Mesothelial cell of epicardium (in vitro differentiated cells): ENCODE measurements at places on chromosomes 13 and 19. TPM values are rescaled to one million over a fixed set of nuclear protein-coding genes. Genes with fewer than 3 reads are reported as not detected.

The TMEM59L gene
- 4.9 to 6.4 TPM (median 4.9 TPM) in 3 replicates for total RNA-seq

The CFD gene
- total RNA-seq, result 3.2 to 3.5 TPM (median 3.4 TPM) in 3 replicates

The SH2D3A gene
- 13.3 to 13.9 TPM (median 13.4 TPM) in 3 replicates for total RNA-seq

The PCSK4 gene
- total RNA-seq, result 20.9 to 24.0 TPM (median 22.6 TPM) in 3 replicates

The ATF5 gene
- 21.7 to 22.7 TPM (median 22.1 TPM) in 3 replicates for total RNA-seq

DNA sequence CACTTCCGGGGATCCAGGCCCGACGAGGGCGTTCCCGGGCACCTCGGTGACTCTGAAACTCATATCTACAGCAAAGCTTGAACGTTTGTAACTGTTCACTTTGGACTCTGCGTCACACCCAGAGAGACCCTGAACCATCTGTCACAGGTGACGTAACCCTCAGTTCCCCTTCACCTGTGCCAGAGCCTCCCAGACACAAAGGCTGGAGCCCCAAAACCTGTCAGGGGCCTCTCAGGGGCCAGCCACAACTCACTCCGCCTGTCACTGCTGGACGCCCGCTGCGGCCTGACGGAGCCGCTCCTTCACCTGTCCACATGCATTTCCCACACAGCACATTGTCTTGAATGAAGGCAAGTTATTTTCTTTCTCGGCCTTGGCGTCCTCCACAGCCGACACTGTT lies 8.0 kb downstream of the RASA3 start:
- no peaks in the 10 kb centered on the region for H3K36me3 ChIP-seq
- no peak overlapping the region for H3K4me3 ChIP-seq
- peaks cover 32% of the 10 kb centered on the region for H3K4me1 ChIP-seq
- no peak overlapping the region for H3K27ac ChIP-seq

- no peak overlapping the region for H3K4me3 ChIP-seq
- no peaks in the 10 kb centered on the region for H3K27me3 ChIP-seq
- no peak for DNase-seq
- peaks cover 80% of the 10 kb centered on the region for H3K36me3 ChIP-seq
Observed at GRCh38 chr19:37087110-37087509, 8.9 kb downstream of the ZNF420 start.

DNA sequence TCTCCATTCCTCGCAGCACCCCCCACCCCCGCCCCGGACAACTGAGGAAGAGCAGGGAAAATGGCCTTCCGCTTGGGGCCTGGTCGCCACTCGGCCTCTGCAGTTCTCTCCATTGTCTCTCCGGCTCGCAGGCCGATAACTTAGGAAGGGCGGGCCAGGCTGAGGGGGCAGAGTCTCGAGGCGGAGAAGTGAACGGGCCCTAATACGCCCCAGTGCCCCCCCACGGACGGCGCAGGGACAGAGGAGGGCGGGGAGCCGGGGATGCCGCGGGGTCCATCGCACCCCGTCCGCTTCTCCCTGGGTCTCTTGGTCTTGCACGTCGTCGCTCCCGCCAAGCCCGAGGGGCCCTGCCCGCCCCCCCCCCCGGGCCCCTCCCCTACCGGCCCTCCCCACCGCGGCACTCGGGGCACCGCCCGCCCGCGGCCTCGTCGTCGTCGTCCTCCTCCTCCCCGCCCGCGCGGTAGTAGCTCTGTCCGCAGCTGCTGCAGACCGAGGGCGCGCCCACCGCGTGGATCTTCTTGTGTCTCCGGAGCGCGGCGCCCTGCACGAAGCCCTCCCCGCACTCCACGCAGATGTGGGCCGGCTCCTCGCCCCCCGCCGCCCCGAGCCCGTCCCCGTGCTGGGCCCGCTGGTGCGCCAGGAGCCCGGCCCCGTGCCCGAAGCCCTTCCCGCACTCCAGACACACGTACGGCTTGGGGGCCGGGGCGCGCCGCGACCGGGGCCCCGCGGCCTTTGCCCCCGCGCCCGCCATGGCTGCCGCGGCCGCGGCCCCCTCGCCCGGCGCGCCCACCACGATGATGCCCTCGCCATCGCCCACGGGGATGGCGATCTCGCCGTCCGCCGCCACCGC lies 33.2 kb downstream of the ZNF787 start:
- H3K4me1 ChIP-seq, result peaks cover 16% of the 10 kb centered on the region
- H3K36me3 ChIP-seq, result peaks cover 13% of the 10 kb centered on the region
- H3K27ac ChIP-seq, result no peak overlapping the region
- DNase-seq, result no peak

DNA sequence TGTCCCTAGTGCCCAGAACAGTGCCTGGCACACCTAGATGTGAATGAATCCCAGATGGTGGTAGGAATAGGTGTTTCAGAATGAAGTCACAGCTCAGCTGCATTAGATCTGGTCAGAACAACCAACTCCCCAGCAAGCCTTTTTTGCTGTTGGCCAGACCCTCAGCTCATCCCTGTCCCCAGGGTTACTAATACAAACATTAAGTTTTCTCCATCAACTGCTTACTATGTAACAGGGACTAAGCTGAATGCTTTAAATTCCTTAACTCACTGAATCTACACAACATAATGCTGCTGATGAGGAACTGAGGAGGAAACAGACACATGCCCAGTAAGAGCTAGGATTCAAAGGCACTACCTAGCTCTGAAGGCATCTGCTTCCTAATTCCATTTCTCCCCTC lies 18.8 kb downstream of the SMG9 start:
- H3K4me3 ChIP-seq, result no peak overlapping the region
- no peak overlapping the region for H3K27ac ChIP-seq
- H3K4me1 ChIP-seq, result peaks cover 9% of the 10 kb centered on the region
- peaks cover 51% of the 10 kb centered on the region for H3K36me3 ChIP-seq

DNA sequence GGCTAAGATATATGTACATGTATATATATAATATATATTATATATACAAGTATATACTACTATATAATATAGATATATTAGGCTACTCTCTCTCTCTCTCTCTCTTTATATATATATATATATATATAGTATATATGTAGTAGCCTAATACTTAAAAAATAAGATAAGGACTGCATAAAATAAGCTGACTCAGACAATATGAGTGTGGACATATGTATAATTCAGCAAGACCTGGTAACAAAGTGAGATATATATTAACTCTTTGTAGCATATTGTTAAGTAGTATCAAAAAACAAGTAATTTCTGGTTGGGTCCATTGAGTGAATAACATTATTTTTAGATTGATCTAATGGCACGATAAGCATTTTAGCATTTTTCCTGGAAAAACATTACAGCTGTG lies 509.0 kb downstream of the GPC5 start:
- no peaks in the 10 kb centered on the region for H3K27me3 ChIP-seq
- no peaks in the 10 kb centered on the region for H3K36me3 ChIP-seq
- no peak overlapping the region for H3K4me3 ChIP-seq
- DNase-seq, result no peak

DNA sequence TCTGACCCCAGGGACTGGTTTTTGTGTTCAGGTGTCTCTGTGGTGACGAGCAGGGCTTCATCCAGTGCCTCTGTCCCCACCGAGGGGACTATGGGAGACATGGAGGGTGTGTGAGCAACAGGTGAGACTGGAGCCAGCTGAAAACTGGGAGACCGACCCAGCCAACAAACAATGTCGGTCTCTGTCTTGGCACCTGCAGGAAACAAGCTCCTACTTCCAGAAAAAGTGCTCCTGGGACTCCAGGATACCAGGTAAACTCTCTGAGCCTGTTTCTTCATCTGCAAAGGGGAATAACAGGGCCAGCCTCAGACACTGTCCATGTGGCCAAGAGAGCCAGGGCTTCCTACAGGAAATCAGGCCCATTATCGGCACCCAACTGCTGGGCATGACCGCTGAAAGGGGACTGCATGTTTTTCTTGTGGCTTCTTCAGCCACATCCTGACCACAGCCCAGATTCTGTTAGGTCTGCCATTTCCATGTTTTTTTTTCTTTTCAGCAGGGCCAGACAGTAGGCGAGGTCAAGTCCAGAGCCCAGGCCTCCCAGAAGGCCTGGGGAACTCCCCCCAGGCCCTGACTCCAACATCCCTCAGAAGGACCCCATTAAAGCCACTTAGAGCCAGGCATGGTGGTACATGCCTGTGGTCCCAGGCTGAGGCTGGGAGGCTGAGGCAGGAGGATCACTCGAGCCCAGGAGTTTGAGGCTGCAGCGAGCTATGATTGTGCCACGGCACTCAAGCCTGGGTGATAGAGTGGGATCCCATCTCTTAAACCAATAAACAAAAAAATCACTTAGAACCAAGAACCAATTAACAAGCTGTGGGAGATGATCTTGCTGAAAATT lies 836 bp upstream of the BST2 start:
- H3K27ac ChIP-seq, result peak overlapping the region; percentile 93
- peaks cover 37% of the 10 kb centered on the region for H3K4me1 ChIP-seq
- H3K36me3 ChIP-seq, result peaks cover 3% of the 10 kb centered on the region
- no peaks in the 10 kb centered on the region for H3K27me3 ChIP-seq
- peak overlapping the region; percentile 83 for H3K4me3 ChIP-seq
- no peak for DNase-seq

GRCh38 chr13:23629566-23630272 lies 59.5 kb downstream of the TNFRSF19 start:
- peaks cover 55% of the 10 kb centered on the region for H3K4me1 ChIP-seq
- peaks cover 11% of the 10 kb centered on the region for H3K36me3 ChIP-seq
- H3K27me3 ChIP-seq, result no peaks in the 10 kb centered on the region
- DNase-seq, result no peak

- DNase-seq, result no peak
- peaks cover 15% of the 10 kb centered on the region for H3K4me1 ChIP-seq
- H3K4me3 ChIP-seq, result no peak overlapping the region
- no peak overlapping the region for H3K27ac ChIP-seq
- H3K36me3 ChIP-seq, result no peaks in the 10 kb centered on the region
- peaks cover 5% of the 10 kb centered on the region for H3K27me3 ChIP-seq
Observed at GRCh38 chr13:44362394-44363040, 11.1 kb upstream of the SERP2 start.

DNA sequence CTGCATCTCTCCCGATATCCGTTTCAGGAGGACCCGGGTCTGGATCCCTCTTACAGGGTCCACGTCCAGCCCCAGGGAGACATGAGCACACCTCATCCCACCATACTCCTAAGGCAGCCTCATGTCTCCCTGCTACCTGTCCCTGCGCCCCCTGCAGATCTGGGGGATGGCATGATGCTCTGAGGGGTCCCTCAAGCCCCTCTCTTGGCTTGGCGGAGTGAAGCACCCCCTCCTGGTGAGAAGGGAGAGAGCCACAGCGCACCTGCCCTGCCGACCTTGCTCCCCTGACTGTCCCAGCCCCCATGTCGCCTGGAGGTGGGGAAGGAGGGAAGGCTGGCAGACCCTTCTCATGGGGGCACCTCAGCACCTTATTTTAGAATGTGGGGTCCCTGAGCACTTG lies 21.5 kb upstream of the ARHGEF7 start:
- H3K4me3 ChIP-seq, result no peak overlapping the region
- peaks cover 79% of the 10 kb centered on the region for H3K27me3 ChIP-seq
- no peak overlapping the region for H3K27ac ChIP-seq

DNA sequence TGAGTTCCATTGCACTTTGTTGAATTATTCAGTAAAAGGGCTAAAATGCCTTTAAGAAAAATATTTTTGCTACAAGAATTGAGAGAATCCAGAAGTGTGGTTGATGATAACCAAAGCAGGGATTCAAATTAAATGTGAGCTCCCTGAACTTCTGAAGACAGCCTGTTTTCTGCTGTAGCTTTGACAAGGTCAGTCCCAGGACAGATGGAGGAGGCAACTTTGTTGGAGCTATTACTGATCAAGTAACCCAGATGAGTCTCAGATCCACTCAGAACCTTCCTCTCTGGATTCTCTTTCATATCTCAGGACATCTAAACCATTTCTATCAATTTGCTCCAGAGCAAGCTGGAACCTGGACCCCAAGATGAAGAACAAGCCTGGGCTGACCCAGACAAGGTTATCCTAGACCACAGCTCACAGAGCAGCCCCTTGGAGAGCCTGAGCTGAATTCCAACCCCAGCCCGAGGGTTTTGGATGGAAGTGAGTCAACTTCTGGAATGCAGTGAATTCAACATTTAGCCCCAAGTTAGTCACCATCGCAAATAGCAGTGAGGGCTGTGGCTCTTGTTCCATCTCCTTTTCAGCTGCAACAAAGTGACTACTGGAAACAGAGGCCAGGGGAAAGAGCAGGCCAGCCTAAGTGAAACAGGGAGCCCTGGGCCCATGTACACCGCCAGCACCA lies 137.8 kb upstream of the TSC22D1 start:
- no peaks in the 10 kb centered on the region for H3K36me3 ChIP-seq
- H3K4me1 ChIP-seq, result peaks cover 10% of the 10 kb centered on the region
- no peaks in the 10 kb centered on the region for H3K27me3 ChIP-seq
- DNase-seq, result no peak

DNA sequence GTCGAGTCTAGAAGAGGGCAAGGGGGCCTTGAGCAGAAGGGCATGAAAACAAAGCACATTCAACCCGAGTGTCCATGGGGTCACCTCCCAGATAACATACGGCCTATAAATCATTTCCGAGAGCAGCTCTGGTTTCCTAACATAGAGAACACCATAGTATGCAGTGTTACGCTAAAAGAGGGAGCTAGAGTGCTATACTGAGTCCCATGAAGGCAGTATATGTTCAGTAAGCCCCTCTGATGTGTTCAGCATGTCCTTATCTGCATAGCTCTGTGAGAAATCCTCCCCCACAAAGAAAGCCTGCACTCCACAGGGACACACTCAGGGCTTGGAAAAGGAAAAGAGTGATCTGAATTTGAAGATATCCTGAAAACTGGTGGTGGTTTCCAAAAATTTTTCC lies 175.4 kb downstream of the FLT1 start:
- no peak for DNase-seq
- no peak overlapping the region for H3K4me3 ChIP-seq

- H3K4me1 ChIP-seq, result peaks cover 6% of the 10 kb centered on the region
- no peaks in the 10 kb centered on the region for H3K27me3 ChIP-seq
- no peak overlapping the region for H3K4me3 ChIP-seq
- DNase-seq, result no peak
Observed at GRCh38 chr13:86082121-86082520, 282.9 kb upstream of the SLITRK6 start.

GRCh38 chr13:44954224-44954623 lies 35.0 kb downstream of the NUFIP1 start:
- peak overlapping the region; percentile 44 for H3K27ac ChIP-seq
- peaks cover 13% of the 10 kb centered on the region for H3K36me3 ChIP-seq
- peaks cover 24% of the 10 kb centered on the region for H3K4me1 ChIP-seq
- no peak overlapping the region for H3K4me3 ChIP-seq
- no peak for DNase-seq
- H3K27me3 ChIP-seq, result no peaks in the 10 kb centered on the region

DNA sequence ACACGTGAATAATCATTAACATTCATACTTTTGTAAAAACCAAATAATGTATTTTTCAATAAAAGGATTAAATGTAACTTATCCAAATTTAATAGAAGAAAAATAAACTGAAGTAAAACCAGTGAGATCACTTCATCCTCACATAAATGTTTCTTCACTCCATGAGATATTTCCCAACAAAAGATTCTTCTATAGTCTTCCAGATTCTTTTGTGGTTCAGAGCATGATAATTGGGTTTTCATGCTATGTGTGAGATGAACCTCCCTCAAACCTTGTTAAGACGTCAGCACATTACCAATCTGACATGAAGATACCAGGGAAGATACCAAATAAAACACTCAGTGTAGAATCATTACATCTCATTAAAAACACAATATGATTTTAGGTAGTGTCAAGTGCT lies 62.9 kb upstream of the OXGR1 start:
- no peak for DNase-seq
- peaks cover 4% of the 10 kb centered on the region for H3K4me1 ChIP-seq
- H3K27me3 ChIP-seq, result peaks cover 2% of the 10 kb centered on the region
- no peak overlapping the region for H3K27ac ChIP-seq
- no peak overlapping the region for H3K4me3 ChIP-seq
- no peaks in the 10 kb centered on the region for H3K36me3 ChIP-seq

GRCh38 chr13:25778808-25779305 lies 273.0 kb downstream of the SHISA2 start:
- peaks cover 2% of the 10 kb centered on the region for H3K36me3 ChIP-seq
- H3K4me3 ChIP-seq, result no peak overlapping the region
- H3K27me3 ChIP-seq, result no peaks in the 10 kb centered on the region
- H3K4me1 ChIP-seq, result peaks cover 57% of the 10 kb centered on the region
- no peak for DNase-seq

- H3K36me3 ChIP-seq, result peaks cover 6% of the 10 kb centered on the region
- peak overlapping the region; percentile 80 for H3K4me3 ChIP-seq
- no peak for DNase-seq
- no peak overlapping the region for H3K27ac ChIP-seq
Observed at GRCh38 chr19:40576151-40576584, 505 bp upstream of the SHKBP1 start.
